Endothelial cell of umbilical vein (primary cell): ENCODE measurements at places on chromosomes 13 and 19. TPM values are rescaled to one million over a fixed set of nuclear protein-coding genes. Genes with fewer than 3 reads are reported as not detected.

POLRMT gene
- 46.7 and 50.6 TPM in 2 replicates for total RNA-seq

CGB7 gene
- total RNA-seq, result 0.42 TPM in 1 of 2 replicates, not detected in the other

ZNF8 gene
- 6.3 and 6.8 TPM in 2 replicates for total RNA-seq

KLK10 gene
- total RNA-seq, result not detected in 2 replicates

WDR87 gene
- not detected in 2 replicates for total RNA-seq

GZMM gene
- total RNA-seq, result not detected in 2 replicates

DMKN gene
- total RNA-seq, result not detected in 2 replicates

MBD3L3 gene
- total RNA-seq, result not detected in 2 replicates

CYP2A7 gene
- total RNA-seq, result not detected in 2 replicates

ELSPBP1 gene
- not detected in 2 replicates for total RNA-seq

CEACAM20 gene
- total RNA-seq, result not detected in 2 replicates

LHB gene
- not detected in 2 replicates for total RNA-seq

LENG9 gene
- total RNA-seq, result 2.8 and 3.2 TPM in 2 replicates

SHANK1 gene
- total RNA-seq, result 1.2 and 1.9 TPM in 2 replicates

COMP gene
- total RNA-seq, result not detected in 2 replicates

APOC1 gene
- total RNA-seq, result 5.0 and 11.4 TPM in 2 replicates

IRGC gene
- total RNA-seq, result not detected in 2 replicates

ZNF14 gene
- 2.1 and 2.6 TPM in 2 replicates for total RNA-seq

NTF4 gene
- total RNA-seq, result not detected in 2 replicates

URAD gene
- total RNA-seq, result not detected in 2 replicates
